ENCODE measurements at places on chromosomes 11 and 22. TPM values are rescaled to one million over a fixed set of nuclear protein-coding genes. Genes with fewer than 3 reads are reported as not detected.

- no peak for ATAC-seq
Observed at GRCh38 chr11:27991736-27992135, 116.2 kb downstream of the KIF18A start.

DNA sequence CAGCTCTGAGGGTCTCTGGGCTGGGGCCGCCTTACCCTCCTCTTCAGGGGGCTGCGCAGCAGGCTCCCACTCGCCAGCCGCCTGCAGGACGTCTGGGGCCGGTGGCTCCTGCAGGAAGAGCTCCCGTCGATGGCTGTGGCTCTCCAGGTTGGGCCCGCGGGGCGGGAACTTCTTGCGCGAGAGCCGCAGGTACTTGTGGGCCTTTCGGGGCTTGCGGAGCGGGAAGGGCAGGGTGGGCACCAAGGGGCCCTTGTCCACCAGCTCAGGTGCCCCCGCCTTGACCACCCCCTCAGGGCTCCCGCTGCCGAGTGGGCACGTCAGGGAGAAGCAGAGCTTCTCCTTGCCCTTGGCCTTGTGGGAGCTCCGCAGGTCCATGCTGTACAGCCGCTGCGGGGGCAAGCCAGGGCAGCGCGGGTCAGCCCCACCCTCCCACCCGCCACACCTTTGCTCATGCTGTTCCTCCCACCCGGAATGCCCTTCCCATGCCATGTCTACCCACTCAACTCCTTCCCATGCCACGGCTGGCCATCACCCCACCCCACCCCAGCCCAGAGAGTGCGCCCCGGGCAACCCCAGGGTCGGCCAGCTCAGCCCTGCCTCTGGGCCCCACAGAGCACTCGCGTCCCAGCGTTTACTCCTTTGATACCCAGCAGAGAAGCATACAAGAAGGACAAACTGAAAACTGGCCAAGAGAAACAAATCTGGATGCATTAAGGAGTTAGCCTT lies 18.0 kb downstream of the CBX7 start:
- ATAC-seq, result no peak

DNA sequence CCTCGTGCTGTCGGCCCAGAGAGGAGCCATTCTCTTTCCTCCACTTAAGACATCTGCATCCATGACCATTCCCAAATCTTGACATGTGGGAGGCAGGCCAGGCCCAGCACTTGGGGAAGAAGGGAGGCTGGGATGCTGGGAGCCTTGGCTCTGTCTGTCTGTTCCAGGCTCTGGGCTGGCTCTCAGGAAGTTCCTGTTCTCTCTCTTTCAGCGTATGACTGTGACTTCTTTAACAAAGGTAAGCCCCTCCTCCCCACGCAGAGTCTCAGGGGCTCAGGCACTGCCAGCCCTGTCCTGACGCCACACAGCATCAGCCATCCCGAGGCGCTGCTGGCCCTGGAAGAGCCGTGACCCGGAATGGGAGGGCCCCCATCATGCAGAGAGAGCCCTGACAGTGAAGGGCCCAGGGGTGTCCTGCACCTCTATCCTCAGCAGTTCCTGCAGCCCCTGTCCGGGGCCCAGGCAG lies 52.4 kb downstream of the OTOG start:
- no peak for ATAC-seq

DNA sequence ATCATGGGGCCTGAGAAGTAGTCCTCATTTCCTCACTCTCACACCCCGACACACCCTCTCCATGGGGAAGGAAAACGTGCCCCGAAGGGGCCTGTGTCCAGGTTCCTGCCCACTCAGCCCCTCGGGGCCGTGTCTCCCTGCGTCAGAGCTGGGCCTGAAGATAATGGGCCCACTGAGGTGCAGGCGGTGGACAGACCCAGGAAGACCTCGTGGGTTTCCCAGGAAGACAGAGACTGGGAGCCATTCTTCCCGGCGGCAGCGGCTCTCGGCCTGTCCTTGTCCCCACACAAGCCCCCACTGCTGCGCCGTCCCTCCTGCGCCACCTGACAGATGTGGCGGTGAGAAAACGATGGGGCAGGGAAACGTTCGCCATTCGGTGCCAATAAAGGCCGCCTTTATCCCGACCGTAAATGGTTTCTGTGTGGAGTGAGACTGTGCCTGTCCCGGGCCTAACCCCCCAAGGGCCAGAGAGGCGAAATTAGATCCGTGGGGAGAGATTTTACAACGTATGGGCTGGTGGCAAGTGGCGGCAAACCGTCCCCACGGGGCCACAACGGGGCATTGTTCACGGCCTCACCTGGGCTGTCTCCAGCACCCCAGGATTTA lies 89.0 kb downstream of the CDKN1C start:
- ATAC-seq, result no peak

The C22orf31 gene
- total RNA-seq, result not detected

The TSPAN18 gene
- 3.3 TPM for total RNA-seq
